GM19239 (cell line): ENCODE measurements at places on chromosomes 11 and 22.

GRCh38 chr11:64571050-64571409, 20.0 kb upstream of the SLC22A12 start:
- DNase-seq, result no peak

- DNase-seq, result no peak
These were observed 67.7 kb downstream of the CECR2 start for GRCh38 chr22:17436981-17437412.

DNA sequence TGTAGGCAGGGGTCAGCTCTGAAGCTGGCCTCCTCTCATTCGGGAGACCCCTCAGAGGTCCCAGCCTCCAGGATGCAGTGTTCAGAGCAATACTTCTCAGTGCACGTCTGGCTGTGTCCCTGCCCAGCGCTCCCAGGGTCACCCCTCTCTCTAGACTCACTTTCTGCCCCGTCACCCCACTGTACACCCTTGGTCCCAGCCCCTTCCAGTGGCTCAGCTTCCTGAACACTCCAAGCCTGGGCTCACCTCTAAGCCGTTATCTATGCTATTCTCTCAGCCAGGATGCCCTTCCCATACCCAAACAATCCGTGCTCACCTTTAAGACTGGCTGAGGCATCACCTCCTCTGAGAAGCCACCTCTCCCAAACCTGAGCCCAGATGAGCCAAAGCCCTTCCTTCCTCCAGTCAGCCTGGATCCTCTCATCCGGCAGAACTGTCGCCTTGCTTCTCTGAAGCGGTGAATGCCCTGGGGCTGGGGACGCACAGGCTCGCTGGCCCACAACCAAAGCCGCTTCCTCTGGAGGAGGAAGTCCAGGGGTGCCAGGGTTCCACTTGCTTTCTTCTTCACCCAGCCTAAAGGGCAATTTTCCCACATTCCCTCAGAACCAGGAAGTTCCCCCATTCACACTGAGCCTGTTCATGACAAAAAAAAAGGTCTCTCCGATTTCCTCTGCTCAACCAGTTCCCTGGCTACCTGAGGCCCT, 13.7 kb upstream of the CDKN1C start:
- no peak for DNase-seq

- DNase-seq, result no peak
These were observed 2.1 kb downstream of the RTN3 start for GRCh38 chr11:63683133-63683991.

DNA sequence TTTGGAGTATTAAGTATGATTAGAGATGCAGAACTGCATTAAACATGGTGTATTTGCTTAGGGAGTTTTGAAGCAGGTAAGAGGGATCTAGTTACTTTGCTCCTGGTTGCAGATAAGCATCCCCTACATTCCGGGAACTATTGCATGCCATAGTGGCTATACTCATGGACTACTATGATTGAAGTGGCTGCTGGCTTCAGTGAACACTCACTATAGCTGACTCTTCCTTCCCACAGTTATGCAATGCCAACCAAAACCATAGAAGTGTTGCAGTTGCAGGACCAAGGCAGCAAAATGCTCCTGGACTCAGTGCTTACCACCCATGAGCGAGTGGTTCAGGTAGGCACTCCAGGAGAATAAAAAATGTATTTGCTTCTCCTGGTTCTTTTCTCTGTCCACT, 17.0 kb downstream of the COA4 start:
- DNase-seq, result no peak

GRCh38 chr11:61967924-61968757, 707 bp upstream of the FTH1 start:
- DNase-seq, result no peak

GRCh38 chr11:72072348-72072747, 8.0 kb downstream of the NUMA1 start:
- DNase-seq, result no peak

DNA sequence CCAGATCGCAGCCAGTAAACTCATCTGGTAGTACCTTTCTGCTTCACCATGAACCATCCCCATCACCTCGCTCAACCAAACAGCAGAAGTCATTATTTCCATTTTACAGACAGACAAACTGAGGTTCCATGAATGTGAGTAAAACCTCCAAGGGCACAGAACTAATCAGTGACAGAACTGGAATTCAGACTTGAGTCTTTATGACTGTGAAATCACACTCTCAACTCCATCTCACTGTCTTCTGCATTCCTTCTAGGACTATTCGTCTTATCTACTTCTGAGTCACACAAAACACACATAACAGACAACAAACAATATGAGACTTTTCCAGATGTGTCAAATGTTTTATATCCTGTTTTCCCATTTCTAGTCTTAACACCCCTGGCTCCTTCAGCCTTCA, 9.3 kb upstream of the NUP50 start:
- no peak for DNase-seq

DNA sequence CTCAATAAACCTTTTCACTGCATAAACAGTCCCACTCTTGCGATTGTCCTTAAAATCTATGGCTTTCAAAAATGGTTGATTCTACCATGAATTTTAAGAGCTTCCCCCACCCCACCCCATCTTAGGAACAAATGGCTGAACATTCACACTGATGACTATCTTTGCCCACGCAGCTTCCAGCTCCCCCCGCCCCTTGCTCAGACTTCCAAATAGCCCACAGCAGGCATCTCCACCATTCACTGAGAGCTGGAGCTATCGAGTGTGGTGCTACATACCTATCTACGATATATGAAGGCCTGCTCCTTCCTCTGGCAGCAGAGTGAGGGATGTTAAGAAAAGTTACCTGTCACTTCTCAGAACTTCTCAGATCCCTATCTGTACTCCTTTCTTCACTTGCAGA, 26.7 kb downstream of the EIF3F start:
- no peak for DNase-seq

GRCh38 chr11:93921695-93922468, 71.5 kb upstream of the VSTM5 start:
- peak; percentile 37 for DNase-seq

- no peak for DNase-seq
These were observed 7.1 kb upstream of the ATG16L2 start for GRCh38 chr11:72807021-72807693.

- DNase-seq, result no peak
These were observed 9.5 kb upstream of the FTH1 start for GRCh38 chr11:61976813-61977475.

DNA sequence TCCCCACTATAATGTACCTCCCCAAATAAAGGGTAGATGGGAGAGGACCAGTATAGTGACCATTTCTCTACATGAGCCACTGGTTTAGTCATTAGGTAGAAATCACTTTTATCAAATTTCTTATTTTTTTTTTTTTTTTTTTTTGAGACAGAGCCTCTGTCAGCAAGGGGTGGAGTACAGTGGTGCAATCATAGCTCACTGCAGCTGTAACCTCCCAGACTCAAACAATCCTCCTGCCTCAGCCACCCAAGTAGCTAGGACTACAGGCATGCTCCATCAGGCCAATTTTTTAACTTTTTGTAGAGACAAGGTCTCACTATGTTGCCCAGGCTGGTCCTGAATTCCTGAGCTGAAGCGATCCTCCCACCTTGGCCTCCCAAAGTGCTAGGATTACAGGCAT, 322.4 kb downstream of the TTC28 start:
- DNase-seq, result no peak
